Amniotic stem cell (primary cell): ENCODE measurements at places on chromosomes 5 and 9.

DNA sequence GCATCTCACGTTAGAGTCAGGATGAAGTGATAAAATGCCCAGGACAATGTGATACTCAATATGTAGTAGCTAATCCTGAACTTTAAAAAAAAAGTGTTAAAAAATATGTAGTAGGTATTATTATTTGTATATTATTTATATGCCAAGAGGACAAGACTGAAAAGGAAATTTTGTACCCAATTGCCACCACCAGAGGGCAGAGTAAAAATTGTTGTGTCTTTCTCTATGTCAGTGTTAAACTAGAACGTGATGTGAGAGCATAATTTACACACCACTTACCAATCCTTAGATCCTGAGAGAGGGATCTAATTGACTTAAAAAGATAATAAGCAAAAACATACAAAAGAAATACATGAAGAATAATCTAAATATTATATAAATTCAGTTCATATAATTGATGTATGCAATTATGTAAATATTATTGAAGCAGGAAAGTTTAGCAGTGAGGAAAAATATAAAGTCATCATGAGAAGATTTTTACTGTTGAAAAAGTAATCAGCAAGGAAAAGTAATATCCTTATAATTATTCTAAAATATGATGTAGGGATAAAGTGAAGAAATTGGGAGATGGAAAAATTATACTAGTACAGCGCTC lies 288.9 kb downstream of the RAB3C start:
- no peak for DNase-seq

- DNase-seq: no peak
These were observed 133.6 kb upstream of the CDKN2B start for GRCh38 chr9:22142671-22143070.

GRCh38 chr5:40410964-40411635 lies 268.6 kb upstream of the PTGER4 start:
- no peak for DNase-seq

GRCh38 chr9:26158631-26159150 lies 480.4 kb upstream of the TUSC1 start:
- no peak for DNase-seq

DNA sequence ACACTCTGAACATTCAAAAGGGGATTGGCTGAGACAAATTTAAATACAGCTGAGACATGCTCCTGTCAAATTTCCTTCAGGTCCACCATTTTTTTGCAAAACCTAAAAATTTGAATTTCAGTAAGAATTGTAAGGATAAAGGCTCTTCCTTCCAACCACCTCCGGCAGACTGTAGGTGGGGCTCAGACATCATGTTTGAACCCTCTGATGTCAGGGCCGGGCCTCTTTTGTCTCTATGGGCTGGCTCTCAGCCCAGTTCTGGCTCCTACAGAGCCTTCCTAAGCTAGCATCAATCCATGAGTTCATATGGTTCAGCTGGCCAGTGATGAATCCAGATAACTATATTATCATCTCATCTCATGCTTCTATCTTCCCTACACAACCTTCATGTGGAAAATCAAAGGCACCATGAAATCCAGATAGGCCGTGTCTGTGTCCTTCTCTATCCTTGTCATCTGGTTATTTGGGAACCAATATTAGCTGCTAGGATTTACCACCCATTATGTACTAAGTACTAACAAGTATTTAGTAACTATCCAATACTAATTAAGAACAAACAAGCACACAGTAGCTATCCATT lies 44.2 kb downstream of the NIPSNAP3B start:
- no peak for DNase-seq

- DNase-seq: no peak
These were observed 412.1 kb upstream of the CLINT1 start for GRCh38 chr5:158270996-158271554.

- no peak for DNase-seq
These were observed 11.9 kb downstream of the ERBIN start for GRCh38 chr5:65938256-65938655.

DNA sequence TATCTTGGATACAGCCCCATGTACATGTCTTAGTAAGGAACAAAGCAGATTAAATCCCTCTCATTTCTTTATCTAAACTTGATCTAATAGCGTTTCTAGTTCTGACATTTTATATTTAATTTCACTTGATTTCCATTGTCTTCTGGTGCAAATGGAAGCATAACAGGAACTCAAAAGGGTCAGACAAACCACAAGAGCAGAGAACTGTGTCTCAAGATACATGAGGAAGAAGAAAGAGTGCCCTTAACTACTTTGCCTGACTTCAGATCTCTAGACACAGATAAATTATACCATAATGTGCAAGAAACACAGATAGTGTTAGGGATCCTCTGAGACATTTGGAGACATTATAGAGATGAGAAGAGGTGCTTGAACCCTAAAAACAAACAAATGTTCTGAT lies 20.7 kb upstream of the STX17 start:
- DNase-seq: no peak

DNA sequence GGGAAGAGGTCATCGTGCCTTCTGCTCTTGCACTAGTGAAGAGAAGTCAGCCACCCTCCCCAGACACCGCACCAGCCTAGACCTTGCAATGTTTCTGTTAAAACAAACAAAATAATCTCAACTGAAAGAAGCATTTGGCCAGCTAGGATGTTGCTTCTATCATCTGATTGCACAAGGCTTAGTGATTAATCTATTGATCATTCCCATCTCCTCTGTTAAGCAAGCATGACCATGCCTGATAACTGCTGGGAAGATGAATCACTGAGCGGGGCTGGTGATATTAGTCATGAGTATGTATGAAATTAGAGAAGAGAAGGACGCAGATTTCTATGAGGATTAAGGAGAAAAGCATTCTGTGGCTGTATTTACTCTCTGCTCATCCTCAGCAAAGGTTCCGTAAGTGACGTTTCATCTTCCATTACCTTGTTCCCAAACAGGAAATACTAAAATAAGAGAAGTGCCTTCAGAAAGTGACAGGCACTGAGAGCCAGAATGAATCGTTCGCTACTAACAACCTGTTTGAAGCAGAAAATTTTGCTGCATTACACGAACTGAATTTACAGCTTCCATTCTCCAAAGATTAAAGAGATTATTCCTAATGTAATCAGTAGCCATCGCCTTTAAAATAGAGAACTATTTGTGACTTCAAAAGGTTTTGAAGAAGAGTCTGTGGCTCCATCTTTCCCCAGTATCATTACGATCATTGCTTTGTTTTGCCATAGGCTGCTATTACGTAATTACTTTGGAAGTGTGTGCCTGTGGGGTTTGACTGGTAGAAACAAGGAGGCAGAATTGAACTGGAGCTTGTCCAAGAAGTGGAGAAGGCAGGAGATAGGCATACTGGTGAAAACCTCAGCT lies 219.1 kb downstream of the MED10 start:
- no peak for DNase-seq

DNA sequence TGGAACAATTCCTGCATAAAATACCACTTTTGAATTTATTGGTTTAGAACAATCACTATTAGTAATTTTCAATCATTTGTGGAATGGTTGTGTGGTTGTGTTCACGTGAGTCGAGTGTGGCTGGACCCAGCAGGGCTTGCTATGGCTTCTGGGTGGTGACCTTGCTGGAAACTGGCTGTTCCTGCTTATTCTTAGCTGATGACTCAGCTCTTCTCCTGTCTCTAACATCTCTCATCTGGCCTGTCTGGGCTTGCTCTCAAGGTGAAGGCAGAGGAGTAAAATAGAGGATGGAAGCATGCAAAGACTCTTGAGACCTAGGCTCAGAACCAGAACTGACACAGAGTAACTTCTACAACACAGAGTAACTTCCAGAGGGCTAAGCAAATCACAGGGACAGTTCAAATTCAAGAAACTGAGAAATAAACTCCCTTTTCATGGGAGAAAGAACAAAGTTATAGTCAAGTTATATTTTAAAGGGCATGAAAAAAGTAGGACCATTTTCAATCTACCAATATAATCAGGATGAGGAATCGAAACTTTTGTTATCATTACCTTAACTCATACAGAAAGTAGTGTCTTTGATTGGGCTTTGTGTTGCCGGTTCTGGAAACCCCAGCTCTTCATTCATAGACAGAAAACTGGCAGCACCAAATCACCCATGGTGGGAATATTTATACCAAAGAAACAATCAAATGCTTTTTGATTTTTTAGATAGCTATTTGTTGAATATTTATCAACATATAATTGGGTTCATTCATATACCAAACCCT lies 665.1 kb downstream of the CDH18 start:
- no peak for DNase-seq
